Stimulated activated CD4-positive, alpha-beta T cell treated with anti-CD3 and anti-CD28 coated beads, Interleukin-2, amount 100 ng/mL, for 24 hours (primary cell): ENCODE measurements at places on chromosomes 16 and 17.

DNA sequence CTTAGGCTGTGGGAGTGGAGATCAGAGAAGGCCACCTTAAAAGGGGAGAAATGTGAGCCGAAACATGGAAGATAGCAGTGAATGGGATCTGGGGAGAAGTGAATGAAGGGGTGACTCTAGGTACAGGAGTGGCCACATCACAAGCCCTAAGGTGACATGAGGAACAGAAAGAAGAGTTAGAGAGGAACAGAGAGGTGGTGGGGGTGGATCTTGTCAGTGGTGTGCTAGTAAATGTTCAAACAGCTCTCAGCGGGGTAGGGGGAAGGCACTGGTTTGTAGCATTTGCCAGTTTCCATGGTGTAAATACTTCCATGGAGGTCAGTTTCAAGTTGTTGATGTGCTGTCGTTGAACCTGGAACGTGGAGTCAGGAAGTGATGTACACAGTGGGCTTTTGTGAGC is 90.8 kb downstream of the SDR42E1 start:
- no peak for DNase-seq

GRCh38 chr16:17271687-17272086 is 199.1 kb downstream of the XYLT1 start:
- no peak for DNase-seq

GRCh38 chr16:89237733-89238132 is 20.2 kb downstream of the ZNF778 start:
- no peak for DNase-seq

DNA sequence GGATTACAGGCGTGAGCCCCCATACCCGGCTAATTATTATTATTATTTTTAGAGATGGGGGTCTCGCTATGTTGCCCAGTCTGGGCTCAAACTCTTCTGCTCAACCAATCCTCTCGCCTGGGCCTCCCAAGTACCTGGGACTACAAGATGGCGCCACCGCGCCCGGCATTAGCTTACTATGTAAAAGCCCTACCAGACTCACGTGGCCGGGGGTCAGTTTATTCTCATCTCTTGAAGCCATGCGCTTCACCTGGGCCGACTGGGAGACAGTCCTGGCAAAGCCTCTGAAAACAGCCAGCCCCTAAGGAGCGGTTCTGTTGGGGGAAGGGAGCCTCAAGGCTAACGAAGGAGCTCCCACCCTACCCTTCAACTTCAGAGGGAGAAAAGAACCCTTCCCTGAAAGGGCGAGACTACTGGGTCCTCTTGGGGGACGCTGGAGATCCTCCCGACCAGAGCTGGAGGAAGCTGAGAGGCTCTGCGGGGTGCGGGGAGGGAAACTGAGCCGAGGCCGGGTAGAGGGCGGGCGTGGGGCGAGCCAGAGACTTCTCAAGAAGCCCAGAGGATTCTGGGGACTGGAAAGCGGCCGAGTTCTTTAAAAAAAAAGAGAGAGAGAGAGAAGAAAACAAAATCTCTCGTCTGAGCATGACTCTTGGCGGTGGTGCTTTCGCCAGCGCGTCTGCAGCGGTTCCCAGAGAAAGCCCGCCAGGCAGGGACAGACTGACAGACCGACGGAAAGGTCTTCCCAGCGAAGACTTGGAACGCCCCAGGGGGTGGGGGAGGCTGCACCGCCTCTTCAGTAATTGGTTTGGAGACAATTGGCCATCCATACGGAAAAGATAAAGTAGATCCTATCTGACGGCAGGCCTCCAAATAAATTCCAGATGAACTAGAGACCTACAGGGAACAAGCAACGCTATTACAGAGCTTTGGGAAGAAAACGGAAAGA is 5.6 kb upstream of the TUBG2 start:
- no peak for DNase-seq

- no peak for DNase-seq
These were observed 452.6 kb upstream of the CDH11 start for GRCh38 chr16:65574326-65574966.

DNA sequence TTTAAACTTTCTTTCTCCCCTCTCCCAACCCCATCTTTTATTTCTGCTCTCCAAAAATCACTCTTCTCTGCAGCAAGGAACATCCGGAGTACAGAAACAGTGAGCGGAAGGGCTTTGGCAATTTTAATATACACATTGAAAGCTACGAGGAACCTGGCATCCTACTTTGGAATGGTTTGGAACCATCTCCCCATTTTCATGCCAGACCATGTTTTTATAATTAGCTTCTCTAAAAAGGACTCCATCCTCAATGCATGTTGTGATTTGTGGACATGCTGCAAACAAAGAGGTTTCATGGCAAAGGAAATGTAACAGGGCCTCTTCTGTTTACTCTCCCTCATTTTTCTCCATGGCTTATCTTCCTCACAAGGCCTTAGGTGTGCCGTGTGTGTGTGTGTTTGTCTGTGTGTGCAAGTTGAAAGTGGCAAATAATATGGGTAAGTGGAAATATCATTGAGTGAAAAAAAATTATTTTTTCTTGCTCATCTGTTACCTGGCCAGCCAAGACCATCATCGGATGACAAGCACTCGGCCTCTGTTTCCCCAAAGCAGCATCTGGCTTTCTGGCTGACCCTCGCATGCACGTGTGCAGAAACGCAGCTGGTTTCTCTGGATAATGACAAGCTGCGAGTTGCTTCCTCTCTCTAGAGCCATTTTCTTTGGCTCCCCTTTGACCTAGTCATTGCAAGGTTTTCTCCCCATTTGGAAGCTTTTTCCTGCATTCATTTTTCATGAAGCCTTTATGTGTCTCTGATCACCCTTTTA is 585.0 kb downstream of the TMEM114 start:
- DNase-seq = no peak

DNA sequence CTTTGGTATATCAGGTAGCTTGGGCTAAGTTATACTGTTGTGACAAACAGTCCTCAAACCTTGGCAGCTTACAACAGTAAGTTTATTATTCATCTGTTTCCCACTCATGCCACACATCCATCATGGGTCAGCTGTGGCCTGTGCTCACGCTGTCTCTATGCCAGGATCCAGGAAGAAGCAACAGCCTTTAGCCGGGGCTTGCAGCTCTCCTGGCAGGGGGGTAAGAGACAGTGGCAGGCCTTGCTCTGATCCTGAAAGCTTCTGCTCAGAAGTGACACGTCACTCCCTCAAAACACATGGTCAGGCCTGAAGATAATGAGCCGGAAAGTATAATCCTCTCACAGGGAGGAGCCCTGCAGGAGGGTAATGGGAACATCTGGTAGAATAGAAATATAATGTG is 377.6 kb downstream of the CPPED1 start:
- no peak for DNase-seq

- no peak for DNase-seq
These were observed 15.2 kb downstream of the RPH3AL start for GRCh38 chr17:337453-337852.

GRCh38 chr16:29730649-29731048 is 15.1 kb downstream of the C16orf54 start:
- no peak for DNase-seq

DNA sequence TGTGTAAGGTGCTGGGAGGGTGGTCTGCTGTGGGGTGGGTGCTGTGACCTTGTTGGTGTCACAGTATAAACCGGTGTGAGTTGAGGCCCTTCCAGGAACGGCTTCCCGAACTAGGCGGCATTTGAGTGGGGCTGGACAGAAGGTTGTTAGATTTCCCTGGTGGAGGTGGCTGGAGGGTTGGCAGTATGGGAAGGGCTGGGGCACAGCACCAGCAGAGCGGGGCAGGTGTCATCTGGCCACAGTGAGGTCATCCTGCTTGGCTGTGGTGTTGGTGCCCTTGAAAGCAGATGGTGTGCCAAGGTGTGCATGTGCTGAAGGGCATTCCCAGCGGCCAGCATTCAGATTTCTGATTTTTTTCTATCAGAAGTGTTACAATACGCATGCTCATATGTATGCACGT is 28.1 kb downstream of the BANP start:
- DNase-seq = no peak

GRCh38 chr17:73414171-73414955 is 102.6 kb upstream of the CDC42EP4 start:
- DNase-seq = no peak

DNA sequence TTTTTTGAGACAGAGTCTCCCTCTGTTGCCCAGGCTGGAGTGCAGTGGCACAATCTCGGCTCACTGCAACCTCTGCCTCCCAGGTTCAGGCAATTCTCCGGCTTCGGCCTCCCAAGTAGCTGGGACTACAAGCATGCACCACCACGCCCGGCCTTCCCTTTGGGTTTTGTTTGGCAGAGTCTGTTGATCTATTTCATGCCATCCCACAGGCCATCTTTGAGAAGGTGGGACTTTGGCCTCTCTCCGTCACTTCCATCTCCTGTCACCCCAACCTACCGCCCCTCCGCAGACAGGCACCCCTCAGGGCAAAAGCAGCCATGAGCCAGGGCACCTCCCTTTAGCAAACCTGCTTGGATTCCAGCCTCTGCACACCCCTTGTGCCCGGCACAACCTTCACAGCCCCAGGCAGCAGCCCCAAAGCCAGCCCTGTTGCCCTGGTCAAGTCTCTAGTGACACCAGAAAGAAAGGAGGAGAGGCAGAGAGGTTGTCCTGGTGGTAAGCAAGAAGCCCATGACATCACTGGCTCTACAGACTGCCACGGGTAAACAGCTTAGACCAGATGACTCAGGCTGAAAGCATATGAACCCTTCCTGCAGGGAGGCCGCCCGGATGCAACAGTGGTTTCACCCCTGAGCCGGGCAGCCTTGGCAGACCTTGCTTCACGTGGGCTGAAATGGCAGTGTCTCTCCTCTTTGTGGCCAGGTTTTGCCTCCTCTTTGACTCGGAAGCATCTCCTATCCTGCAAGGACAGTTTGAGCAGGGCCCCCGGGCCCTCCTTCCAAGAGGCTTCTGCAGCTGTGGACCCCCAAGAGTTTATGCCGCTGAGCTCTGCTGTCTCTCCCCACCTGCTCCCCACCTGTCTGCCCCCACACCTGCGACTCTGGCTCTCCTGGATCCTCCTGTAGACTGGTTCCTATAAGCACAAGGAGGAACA is 8.1 kb upstream of the TIMP2 start:
- peak; percentile 50 for DNase-seq

GRCh38 chr16:47136099-47136842 is 7.5 kb downstream of the NETO2 start:
- DNase-seq = no peak

DNA sequence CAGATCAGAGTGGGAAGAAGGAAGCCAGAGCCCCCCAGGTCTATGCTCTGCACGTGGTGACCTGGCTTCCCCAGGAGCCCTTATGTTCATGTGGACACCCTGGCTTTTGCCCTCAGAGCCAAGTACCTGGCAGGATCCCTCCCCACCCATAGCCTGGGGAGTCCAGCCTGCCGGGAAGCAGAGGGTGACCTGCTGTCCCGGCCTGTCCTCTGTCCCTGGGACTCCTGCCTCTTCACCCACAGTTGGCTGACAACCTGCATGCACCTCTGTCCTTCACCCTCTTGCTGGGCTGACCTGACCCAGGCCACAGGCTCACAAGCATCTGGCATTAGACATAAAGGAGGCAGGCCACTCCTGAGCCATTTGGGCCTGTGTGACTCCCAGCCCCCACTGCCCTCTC is 60.2 kb downstream of the SMPD3 start:
- no peak for DNase-seq

DNA sequence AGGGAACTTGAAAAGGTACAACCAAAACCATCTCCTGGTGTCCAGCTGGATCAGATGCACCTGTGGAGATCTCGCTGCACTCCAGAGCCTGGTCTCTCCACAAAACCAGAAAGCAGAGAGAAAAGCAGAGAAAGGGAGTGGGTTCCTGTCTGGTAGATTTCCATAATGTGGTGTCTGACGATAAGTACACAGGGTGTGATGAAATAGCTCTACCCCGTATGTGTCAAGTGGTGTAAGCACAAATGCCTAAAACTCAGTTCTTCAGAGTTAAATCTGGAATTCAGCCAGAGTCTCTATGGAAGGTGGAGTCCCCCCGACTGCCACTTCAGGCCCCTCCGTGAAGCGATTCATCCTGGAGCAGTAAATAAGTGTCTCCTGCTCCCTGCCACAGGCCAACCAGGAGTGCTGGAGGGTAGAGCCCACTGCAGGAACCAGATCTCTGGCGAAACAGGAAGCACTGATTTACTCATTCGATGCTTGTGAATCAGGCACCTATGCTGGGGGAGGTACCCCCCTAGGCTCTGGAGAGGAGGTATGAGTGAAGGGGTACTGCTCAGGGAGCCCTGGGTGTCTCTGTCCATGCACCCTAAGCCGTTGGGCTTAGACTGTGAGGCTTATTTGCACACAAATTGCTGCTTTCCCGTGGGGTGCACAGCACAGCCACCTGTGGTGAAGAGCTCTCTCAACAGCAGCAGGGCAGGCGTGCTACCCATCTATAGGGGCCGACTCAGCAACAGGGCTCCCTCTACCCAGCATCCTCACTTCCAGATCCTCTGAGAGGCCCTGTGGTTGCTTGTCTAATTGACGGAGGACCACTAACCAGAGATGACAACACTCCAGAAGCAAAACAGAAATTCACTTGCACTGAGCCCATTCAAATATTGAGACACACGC is 97.1 kb upstream of the MYOCD start:
- DNase-seq = no peak

GRCh38 chr17:75906143-75906884 is 1.6 kb upstream of the MRPL38 start:
- DNase-seq = no peak

- DNase-seq = no peak
These were observed 1711.7 kb downstream of the TP53TG3F start for GRCh38 chr16:35171106-35171505.

- peak; percentile 74 for DNase-seq
These were observed at the start of gene SGSM2 for GRCh38 chr17:2336852-2337543. Gene SGSM2, plus strand, starts transcription at chr17:2337501. Its CDS starts 188 bp downstream, at chr17:2337689.

DNA sequence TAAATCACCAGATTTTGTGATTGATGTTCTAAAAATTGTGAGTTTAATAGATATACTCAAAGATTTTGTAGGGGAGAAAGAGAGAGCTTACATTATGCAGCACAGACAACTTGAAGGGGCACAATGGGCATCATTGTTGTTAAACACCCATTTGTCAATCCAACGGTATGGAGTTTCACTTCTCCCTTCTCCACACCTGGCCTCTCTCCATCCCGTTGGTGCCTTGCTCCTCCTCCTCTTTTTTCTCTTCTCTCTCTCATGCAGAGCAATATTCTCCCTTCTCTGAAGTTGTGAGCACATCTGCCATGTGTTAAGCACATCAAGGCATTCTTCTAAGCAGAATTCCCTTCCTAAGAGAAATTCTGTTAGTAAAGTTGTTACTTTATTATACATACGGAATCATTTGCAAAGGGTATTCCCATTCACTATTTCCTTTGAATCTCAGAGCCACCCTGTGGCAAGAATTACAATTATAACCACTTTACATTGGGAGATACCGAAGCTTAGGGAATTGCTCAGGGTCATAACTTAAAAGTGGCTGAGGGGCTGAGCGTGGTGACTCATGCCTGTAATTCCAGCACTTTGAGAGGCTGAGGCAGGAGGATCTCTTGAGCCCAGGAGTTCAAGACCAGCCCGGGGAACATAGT is 40.5 kb upstream of the SKAP1 start:
- DNase-seq = no peak

GRCh38 chr17:56358651-56359050 is 205.4 kb downstream of the ANKFN1 start:
- DNase-seq = no peak

GRCh38 chr17:63653050-63653449 is 30.8 kb downstream of the MAP3K3 start:
- DNase-seq = no peak

GRCh38 chr17:79754370-79754769 is 23.6 kb upstream of the CBX2 start:
- DNase-seq = no peak
